ENCODE measurements at places on chromosomes 13 and 19.
A peak's percentile ranks its signal among the peaks of the same experiment; 100 is the strongest.

- no peak for DNase-seq
These were observed 730 bp upstream of the ABCC4 start for GRCh38 chr13:95301968-95302393.

DNA sequence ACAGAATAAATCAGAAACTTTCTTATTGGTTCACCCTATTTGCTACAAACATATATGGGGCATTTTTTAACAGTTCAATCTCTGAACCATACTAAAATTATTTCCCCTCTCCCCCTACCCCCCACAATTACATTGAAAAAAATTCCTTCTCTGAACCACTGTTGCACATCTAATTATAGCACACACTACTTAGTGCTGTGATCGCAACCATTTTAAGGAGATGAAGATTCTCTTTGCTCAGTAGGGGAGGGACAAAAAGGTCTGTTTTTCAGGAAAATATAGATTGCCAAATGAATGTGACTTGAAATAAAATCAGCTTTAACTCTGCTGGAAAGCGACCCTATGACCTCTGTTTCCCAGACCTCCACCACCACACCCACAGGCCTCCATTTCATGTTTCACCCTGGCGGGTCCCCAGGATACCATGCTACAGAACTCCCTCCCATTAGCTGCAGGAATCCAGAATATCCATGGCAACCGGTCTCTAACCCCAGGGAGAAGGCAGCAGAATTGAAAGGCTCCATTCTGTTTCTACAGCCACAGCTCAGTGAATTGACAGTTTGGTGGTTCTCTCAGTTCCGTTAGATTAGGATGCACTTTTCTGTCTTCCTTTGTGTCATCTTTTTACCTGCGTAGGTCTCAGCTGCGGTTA lies 286.3 kb downstream of the TBC1D4 start:
- DNase-seq: no peak

- DNase-seq: no peak
These were observed 29.7 kb downstream of the ATP11A start for GRCh38 chr13:112719556-112719955.

DNA sequence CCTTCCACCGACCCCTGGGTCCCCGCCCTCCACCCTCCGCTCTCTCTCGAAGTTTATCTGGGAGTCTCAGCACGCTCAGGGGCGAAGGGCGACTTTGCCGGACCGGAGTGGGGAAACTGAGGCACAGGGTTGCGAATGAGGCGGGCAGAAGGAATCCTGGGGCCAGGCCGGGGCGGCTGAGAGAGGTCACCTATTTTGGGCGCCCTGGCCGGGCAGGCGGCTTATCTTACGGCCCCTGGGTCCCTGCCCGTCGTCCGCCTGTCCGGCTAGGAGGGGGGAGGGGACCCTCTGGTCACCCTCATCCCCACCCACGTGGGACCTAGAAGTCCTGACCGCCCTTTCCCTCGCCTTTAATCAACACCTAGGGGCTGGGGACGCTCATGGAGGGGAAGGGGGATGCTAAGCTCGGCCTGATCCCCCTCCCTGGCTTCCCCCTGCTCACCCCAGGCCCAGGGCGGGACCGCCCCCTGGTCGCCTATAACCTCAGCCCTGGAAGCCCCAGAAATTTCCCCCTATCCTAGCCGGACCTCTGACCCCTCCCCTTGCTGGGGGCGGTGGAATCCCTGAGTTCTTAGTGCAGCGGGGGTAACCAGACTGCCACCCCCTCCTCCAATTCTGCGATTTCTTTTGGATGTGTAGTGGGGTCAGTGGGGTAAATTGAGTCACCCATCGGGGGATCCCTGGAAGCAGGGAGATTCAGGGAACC lies 556 bp downstream of the TRIP10 start:
- no peak for DNase-seq

DNA sequence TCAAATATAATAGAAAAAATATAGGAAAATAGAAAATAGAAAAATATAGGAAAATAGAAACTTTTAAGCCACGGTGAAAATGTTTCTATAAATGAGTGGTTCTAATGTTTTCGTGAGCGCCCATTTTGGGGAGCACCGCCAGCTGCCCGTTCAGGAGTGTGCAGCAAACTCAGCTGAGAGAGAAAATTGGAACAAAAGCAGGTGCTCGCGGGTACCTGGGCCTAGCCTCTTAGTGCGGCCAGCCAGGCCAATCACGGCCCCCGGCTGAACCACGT lies 204 bp upstream of the PDX1 start:
- no peak for DNase-seq

DNA sequence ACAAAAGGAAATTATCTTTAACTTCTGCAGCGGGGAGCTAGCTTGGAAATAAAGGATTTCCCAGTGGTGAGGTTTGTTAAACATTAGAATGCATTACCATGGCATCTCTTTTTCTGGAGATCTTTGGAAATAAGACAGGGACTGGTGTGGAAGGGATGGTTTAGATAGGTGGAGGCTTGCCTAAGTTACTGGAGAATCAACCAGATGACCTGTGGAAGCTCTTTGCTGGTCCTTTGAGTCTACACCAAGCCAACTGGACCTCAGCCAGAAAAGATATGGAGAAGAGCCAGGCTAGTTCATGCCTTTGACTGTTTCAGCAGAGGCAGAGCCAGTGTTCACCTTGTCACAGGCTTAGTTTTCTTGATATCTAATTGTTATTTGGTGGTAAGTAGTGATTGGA lies 134.7 kb downstream of the KCNRG start:
- DNase-seq: no peak

- DNase-seq: no peak
These were observed 499.5 kb upstream of the SPRY2 start for GRCh38 chr13:80840316-80840976.

DNA sequence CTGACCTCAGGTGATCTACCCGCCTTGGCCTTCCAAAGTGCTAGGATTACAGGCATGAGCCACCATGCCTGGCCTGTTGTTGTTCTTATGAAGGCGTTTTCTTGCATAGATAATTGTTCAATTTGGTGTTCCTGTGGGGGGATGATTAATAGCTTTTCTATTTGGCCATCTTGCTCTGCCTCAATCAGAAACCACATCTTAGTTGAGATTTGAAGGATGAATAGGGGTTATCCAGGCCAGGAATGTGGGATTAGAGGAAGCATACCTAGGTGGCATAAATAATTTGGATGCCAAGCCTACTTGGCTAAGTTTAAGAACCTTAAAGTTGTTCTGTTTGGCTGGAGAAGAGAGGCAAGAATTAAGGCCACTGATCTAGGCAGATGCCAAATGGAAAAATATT lies 44.4 kb downstream of the CCNA1 start:
- DNase-seq: no peak

GRCh38 chr19:2154587-2155075 lies 3.3 kb upstream of the AP3D1 start:
- DNase-seq: peak; percentile 46

DNA sequence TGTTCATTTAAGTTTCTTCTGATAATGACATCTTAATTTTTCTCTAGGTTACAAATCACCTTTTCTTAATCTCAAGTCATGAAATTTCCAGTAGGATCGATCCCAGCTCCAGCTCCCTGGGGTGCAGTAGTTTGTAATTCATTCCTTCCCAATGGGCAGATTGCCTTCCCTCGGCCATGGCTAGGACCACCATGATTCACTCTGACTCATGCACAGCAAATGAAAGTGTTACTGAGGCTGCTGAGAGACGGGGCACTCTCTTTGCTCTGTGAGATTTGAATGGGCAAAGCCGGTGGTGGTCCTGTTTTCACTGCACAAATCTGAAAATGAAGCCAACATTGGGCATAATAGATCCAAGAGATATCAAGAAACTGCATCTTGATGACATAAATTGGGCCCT lies 202.8 kb upstream of the IRS2 start:
- DNase-seq: peak; percentile 82

- DNase-seq: no peak
These were observed 14.5 kb downstream of the CC2D1A start for GRCh38 chr19:13920524-13920923.

DNA sequence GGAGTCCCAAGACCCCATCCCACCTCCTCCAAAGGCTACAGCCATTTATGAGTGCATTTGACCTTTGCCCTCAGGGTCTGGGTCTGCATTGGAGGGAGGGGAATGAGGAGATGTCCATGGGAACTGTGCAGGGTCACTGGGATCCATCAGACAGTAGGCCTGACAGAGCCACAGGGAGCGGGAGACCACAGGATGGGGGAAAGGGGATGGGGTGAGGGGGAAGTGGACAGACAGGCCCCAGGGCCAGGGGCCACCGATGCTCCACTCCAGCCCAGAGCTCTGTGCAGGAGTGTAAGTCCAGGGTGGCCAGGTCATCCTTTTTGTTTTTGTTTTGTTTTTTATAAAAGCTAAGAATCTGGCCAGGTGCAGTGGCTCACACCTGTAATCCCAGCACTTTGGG lies 82.5 kb downstream of the CHST8 start:
- DNase-seq: no peak

DNA sequence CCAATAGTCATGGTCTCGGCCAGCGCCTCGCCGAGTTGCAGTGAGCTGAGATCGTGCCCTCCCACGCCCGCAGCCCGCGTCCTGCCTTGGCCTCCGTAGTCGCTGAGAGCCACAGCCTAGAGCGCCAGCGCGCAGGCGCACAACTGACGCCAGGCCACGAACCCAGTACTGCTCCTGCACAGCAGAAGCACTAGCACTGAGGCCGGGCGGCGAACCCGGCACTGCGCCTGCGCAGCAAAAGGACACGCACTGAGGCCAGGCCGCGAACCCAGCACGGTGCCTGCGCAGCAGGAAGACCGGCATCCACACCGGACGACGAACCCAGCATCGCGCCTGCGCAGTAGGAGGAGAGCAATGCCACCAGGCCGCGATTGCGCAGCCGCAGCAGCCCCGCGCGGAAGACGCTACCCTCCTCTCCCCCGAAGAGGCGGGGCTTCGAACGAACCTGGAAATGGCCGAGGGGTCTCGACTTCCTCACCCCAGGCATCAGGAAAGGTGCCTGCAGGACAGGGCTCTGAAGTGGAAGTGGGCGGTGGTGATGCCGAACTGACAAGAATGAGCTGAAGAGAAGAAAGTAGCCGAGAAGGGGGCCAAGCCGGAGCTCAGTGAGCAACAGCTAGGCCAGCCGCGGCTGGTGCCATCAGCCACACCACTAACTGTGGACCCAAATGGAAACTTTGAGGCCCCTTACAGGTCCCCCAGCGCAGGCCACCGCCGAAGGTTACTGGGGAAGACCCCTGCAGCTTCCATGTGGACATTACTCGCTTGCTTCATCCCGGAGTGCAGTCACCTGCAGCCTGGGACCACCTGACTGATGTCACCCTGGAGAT lies 7.5 kb downstream of the F10 start:
- DNase-seq: no peak

GRCh38 chr13:112995395-112996191 lies 26.6 kb downstream of the MCF2L start:
- DNase-seq: no peak

All from IMR-90 (cell line).